ENCODE measurements at places on chromosomes 6 and 20. TPM values are rescaled to one million over a fixed set of nuclear protein-coding genes. Genes with fewer than 3 reads are reported as not detected.

C20orf202 gene
- total RNA-seq, result not detected

GRCh38 chr6:34243901-34244884 is 4.6 kb downstream of the SMIM29 start:
- H3K27ac ChIP-seq, result peak overlapping the region; percentile 82
- DNase-seq, result peak; percentile 99
- H3K4me3 ChIP-seq, result peak overlapping the region; percentile 45
- H3K27me3 ChIP-seq, result no peaks in the 10 kb centered on the region

DNA sequence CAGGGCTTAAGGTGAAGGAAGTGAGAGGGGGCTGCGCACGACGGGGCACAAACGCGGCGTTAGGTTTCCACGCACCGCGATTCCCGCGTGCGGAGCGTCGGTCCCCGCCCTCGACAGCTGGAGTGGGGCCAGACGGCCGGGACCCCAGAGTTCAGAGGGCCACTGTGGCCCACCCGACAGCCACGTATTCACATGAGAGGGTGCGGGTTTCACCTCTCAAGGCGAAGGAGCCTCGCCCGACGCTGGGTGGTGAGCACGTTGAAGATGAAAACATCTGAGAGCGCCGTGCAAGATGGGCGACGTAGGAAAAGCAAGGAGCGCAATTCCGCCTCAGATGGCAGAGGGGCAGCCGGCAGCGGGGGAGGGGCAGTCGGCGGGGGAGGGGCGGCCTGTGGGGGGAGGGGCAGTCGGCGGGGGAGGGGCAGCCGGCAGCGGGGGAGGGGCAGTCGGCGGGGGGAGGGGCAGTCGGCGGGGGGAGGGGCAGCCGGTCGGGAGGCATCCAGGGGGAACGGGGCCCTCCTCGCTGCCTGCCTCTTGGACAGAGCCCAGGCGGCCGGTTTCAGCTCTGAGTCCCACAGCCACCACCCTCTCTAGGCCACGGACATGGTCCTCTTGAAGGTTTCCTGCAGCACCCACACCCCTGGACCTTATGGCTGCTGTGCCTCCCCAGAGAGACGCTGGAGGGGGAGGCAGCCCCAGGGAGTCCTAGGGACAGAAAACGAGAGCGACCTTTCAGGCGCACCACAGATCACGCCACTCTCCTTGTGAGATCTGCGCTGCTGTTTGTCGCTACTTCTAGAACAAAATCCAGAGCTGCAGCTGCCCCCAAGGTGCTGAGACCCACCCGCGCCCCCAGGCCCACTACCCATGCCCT is 113.7 kb downstream of the DLL1 start:
- no peak overlapping the region for H3K4me3 ChIP-seq
- no peaks in the 10 kb centered on the region for H3K36me3 ChIP-seq
- H3K4me1 ChIP-seq, result peaks cover 18% of the 10 kb centered on the region
- no peak overlapping the region for H3K27ac ChIP-seq

IP6K3 gene
- not detected for total RNA-seq

DNA sequence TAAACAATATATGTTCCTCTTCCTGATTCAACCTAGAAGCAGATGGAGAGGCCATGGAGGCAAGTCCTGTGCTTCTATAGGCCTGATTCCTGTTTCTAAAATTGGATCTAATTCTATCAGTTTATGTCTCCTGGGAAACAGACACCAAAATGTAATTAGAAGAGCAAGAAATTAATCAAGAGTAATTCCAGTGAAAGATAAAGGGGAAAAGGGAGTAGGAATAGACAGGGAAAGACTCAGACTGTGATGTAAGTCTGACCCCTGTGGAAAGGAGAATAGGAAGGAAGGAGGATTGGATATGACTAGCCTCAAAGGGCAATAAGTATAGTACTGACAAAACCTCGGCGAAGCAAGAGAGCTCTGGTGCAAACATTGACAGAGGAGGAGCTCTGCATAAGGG is 33.9 kb upstream of the FBXO30 start:
- no peaks in the 10 kb centered on the region for H3K27me3 ChIP-seq
- DNase-seq, result no peak
- H3K27ac ChIP-seq, result no peak overlapping the region
- peaks cover 12% of the 10 kb centered on the region for H3K4me1 ChIP-seq
- no peaks in the 10 kb centered on the region for H3K36me3 ChIP-seq

DNA sequence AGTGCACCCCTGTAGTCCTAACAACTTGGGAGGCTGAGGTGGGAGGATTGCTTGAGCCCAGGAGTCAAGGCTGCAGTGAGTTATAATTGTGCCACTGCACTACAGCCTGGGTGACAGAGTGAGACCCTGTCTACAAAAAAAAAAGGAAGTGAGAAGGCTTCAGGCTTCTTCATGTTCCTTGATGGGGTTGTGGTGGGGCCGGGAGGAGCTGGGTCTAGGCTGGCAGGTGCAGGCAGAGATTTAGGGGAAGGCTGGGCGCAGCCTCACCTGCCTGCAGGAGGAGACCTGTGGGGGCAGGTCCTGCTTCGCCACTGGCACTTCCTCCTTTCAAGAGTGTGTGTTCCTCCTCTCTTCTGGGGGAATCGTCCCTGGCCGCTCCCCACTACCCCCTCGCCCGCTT is 63.9 kb downstream of the CHMP4B start:
- H3K4me3 ChIP-seq, result no peak overlapping the region
- no peaks in the 10 kb centered on the region for H3K36me3 ChIP-seq
- H3K27ac ChIP-seq, result no peak overlapping the region

GRCh38 chr6:158571826-158572652 is 12.1 kb downstream of the TMEM181 start:
- H3K4me3 ChIP-seq, result no peak overlapping the region
- no peaks in the 10 kb centered on the region for H3K27me3 ChIP-seq
- no peak for DNase-seq
- H3K36me3 ChIP-seq, result no peaks in the 10 kb centered on the region
- H3K27ac ChIP-seq, result no peak overlapping the region
- H3K4me1 ChIP-seq, result no peaks in the 10 kb centered on the region
